ENCODE measurements at places on chromosomes 12 and 14. TPM values are rescaled to one million over a fixed set of nuclear protein-coding genes. Genes with fewer than 3 reads are reported as not detected.

- no peak for DNase-seq
Observed at GRCh38 chr12:108107293-108107692, 21.8 kb upstream of the WSCD2 start.

GRCh38 chr14:76828339-76829012, 2.3 kb downstream of the LRRC74A start:
- no peak for DNase-seq

DNA sequence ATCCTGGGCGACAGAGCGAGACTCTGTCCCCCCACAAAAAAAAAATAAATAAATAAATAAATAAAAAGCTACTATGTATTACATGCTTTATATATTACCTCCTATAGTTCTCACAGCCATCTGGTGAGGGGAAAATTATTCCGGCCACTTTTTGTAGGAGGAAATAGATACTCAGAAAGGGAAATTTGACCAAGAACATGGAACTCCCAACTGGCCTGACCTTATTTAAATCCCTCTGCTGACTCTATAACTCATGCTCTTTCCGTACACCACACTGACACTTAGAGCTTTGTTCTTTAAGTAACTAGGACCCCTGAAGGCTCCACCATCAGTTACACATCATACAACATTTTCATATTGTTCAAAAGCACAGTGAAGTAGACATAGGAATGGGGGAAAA, 2.2 kb upstream of the MMP19 start:
- no peak for DNase-seq

- no peak for DNase-seq
Observed at GRCh38 chr12:105911966-105912365, 226.8 kb downstream of the NUAK1 start.

DNA sequence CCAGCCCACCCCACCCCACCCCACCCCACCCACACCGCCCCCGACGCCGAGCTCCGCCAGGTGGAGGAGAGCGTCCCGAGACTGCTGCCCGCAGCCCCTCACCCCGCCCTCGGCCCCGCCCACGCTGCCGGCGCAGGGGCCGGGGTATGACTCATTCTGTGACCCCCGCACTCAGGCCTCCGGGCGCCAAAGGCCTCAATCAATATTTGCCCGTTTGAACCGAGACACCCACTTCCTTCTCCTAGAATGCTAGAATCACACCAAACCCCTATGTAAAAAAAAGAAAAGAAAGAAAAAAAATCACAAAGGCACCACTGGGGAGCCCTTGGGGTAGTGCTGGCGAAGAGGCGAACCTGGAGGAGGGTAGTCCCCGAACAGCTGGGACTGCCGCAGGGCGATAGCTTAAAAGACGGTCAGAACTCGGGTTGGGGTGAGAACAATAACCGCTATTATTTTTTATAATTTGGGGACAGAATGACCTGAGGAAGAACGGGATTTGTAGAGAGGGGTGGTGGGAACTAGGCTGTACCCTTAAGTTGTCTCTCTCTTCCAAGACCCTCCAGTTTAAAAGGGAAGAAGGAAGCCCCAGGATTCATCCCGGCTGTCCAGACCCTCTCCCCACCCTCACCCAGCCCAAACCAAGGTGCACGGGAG, 894 bp downstream of the KRT8 start:
- DNase-seq = peak; percentile 74

DNA sequence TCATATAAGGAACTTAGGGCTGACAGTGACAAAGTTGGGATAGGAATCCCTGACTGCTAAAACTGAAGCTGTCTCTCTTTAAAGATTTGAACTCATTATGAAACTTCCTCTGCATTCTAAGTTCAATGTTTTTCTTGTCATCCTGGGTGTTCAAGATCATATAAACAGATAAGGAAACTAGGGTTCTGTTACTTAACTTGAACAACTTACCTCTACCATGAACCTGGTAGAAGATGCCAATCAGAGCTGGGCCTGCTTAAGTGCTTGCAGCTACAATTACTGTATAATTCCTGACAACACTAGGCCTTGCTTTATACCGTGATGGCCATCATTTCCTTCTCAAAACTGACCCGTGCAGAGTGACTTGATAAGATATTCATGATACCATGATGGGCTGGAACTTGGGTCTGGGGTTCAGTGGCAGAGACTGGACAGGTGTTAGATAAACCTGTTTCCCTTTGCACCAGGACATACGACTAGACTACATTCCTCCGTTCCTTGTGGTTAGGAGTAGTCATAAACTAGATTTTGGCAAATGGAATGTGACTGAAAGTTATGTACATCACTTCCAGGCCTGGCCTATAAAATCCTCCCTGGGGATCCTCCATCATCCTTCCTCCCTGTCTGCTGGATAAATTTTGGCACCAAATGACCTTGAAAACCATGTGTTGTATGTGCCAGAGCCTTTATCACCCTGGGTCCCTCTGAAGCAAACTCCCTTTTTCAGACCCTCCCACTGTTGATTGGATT, 172.2 kb upstream of the PRICKLE1 start:
- DNase-seq = no peak

- DNase-seq = no peak
Observed at GRCh38 chr12:89879766-89880165, 171.1 kb upstream of the ATP2B1 start.

DNA sequence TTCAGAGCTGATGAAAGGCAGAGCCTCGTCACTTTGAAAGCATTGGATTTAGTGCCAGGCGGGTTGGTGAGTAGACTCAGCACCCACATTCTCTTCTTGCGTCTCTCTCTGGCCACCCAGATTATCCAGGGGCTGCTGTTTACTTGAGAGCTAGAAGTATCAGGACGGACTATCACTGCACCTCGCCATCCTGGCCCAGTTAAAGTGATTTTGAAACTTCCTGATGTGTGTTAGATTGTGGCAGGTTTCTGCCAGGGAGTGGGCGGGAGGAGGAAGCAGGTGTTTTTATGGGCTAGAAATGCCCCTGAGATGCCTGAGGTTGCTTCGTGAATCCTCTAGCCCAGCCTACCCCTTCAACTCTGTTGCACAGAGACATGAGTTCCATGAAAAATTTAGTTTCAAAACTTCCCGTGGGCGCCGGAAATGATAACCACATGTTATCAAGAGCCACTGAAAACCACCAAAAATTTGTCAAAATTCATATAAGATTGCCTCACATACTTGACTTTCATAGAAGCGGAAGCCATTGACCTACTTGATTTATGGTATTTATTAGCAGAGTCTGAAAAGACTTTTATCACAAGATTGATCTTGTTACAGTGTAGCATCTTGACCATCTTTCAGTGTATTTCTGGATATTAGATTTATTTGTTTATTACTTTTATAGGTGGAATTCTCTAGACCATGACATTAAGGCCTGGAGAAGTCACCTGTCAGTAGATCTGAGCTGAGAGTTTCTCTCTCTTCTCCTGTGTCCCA, 466.0 kb downstream of the RAD51B start:
- no peak for DNase-seq

DNA sequence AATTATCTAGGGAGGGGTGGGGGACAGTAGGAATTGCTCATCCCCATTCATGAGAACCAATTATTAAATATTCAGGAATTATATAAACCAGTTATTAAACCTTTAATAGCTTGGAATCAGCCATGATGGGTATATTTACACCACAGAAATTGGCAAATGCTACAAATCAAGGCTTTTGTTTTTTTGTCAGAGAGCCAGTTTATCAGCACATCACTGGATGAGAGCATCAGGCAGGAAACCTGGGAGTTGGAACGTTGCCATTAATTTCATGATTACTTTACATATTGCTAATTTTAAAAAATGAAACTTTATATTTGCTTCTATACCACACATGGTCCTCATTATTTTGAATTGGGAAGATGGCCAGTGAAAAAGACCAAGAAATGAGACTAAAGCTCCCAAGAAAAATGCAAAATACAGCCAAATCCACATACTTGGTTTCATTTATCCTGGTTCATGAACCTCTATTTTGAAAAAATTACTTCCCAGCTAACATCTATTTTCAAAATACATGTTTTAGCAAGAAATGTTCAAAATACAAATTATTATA, 48.4 kb downstream of the ATL1 start:
- no peak for DNase-seq

GRCh38 chr12:21336656-21337055, 1.9 kb upstream of the SLCO1A2 start:
- DNase-seq = no peak

DNA sequence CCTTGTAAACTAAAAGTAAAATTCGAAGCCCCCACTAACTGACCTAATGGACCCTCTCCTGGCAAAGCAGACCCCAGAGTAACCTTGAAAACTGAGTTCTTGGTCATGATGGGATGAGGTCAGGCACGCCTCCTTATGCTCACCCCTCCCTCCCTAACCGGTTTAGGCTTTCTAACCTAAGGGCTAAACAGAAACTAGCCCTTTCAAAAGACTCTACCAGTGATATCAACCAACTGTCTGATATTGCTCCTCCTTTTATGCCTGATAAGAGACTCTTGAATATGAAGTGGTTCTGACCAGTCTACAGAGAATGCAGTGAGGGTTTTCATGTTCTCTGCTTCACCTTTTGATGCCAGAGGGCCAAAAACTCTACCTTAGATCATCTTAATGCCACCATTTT, 4.8 kb upstream of the LPCAT3 start:
- DNase-seq = no peak

DNA sequence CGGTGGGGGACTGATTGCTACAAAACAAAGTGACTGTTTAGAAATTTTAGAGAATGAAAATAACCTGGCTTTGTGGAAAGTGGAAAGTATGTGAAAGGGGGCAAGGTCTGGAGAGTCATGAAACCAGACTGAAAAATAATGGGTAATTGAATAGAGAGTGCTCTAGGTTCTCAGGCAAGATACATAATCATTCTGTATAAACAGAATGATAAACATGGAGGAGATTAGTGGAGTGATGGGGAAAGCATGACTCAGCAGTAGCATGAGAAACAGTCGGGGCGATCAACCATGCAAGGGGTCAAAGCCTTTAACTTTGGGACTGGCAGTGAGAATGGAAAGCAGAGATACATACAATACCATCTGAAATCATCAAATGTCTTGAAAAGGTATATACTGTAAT, 332.5 kb downstream of the CCER1 start:
- DNase-seq = no peak

Gene MYL6
- 2,481 TPM for total RNA-seq

Gene NAV3
- 46.1 TPM for total RNA-seq

Gene ZFHX2
- total RNA-seq = 0.48 TPM
